ENCODE measurements at places on chromosomes 6 and 20. TPM values are rescaled to one million over a fixed set of nuclear protein-coding genes. Genes with fewer than 3 reads are reported as not detected.

The CPNE5 gene
- total RNA-seq, result 2.5 TPM

The MYLK2 gene
- 0.50 TPM for total RNA-seq

The LYRM2 gene
- 31.0 TPM for total RNA-seq

The KCNK16 gene
- not detected for total RNA-seq

The MYB gene
- total RNA-seq, result 77.9 TPM

The CST5 gene
- not detected for total RNA-seq

The AIF1 gene
- total RNA-seq, result 70.2 TPM

The SIRPA gene
- 0.05 TPM for total RNA-seq

The EDN1 gene
- not detected for total RNA-seq

The PEX3 gene
- total RNA-seq, result 20.7 TPM

The NHLRC1 gene
- total RNA-seq, result 0.18 TPM

The ISM1 gene
- 3.0 TPM for total RNA-seq

The SNRNP48 gene
- 15.5 TPM for total RNA-seq

The DYNLRB1 gene
- total RNA-seq, result 85.4 TPM

The GPX5 gene
- not detected for total RNA-seq

The CYP39A1 gene
- total RNA-seq, result not detected

The C6orf163 gene
- total RNA-seq, result 1.3 TPM

The COL9A3 gene
- 1.1 TPM for total RNA-seq

All from T-helper 2 cell treated with Interferon-gamma antibody and Interleukin-4, amounts not matched to agents 100 ng/mL and 5 ng/mL, for 36 hours (primary cell).